Suppressor macrophage (primary cell): ENCODE measurements at places on chromosomes 12 and 14.

DNA sequence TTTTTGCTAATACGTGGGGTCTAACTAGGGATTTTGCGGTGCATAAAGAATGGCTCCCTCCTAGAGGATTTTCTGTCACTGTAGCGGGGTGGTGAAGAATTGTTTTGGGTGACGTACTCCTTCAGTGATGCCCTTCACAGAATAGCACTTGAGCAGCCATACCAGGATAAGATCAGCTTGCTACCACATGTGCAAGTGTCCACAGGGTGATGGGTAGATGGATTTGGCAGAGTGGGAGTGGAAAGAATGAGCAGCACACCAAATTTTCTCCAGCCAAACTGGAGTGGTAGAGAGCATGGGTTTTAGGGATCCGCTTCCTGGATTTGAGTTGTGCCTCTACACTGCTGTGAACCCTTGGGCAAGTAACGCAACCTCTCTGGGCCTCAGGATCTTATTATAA lies 2.3 kb downstream of the TCP11L2 start:
- no peak for DNase-seq

DNA sequence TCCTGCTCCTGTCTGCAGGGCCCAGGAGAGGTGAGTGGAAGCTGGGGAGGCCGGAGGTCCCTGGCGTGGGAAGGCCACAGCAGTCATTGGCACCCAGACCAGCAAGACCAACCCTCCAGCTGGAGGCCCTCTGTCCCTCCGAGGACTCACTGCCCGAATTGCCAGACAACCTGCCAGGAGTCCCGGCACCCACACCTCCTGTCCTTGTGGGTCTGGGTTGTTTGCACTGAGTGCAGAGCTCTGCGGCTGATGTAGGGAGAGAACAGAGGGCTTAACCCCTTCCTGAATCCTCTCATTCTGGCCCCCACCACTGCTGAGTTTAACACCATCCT lies 204.9 kb downstream of the KIF26A start:
- no peak for DNase-seq

- no peak for DNase-seq
These were observed 15.5 kb upstream of the ETNK1 start for GRCh38 chr12:22609501-22609900.

DNA sequence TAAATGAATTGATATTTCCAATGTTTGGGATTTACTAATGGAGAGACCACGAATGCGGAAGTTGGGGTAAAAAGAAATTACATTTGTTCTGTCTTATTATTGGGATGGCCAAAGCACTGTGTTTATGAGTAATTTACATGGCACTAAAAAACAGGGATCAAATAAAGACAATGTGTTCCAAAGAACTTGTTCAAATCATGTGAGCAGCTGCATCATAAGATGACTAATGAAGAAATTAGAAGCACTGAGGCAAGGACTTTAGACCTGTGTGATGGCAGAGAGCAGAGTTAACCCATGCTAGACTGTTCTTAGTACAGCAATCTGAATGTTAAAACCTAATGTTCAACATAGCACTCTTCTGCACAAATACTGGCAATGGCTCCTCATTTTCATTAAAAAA lies 34.3 kb upstream of the DCN start:
- no peak for DNase-seq

DNA sequence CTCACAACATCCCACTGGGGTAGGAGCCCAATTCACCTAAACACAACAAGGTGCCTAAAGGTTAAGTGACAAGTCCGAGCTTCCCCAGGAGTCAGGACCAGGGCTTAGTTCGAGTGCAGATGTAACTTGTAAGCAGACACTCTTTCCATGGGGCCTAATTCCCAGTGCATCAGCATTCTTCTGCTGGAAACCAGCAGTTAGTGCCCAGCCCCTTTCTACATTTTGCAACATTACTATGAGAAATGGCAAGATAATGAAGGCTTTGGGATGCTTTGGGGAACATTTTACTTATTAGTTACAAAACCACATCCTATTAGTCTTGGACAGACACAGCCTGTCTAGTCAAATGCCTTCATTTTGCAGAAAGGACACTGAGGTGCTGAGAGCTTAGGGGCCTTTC lies 179.8 kb downstream of the CALM1 start:
- no peak for DNase-seq

GRCh38 chr14:61113561-61114225 lies 132.6 kb downstream of the SLC38A6 start:
- peak; percentile 60 for DNase-seq

DNA sequence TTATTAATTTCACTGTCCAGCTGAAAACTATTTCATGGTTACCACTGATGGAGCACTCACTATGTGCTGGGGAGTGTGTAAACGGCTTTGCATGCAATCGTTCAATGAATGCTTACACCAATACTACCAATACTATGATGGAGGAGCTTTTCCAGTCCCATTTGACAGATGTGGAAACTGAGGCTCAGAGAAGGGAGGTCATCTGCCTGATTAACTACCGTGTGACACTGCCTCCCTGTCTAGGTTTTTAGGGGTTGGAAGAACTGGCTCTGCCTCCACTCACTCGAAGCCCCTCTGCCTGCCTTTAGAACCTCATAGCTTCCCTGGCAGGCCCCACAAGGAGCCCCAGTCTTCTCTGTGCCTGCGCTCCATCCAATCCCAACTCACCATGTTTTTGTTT lies 11.9 kb downstream of the MSI1 start:
- DNase-seq = no peak

DNA sequence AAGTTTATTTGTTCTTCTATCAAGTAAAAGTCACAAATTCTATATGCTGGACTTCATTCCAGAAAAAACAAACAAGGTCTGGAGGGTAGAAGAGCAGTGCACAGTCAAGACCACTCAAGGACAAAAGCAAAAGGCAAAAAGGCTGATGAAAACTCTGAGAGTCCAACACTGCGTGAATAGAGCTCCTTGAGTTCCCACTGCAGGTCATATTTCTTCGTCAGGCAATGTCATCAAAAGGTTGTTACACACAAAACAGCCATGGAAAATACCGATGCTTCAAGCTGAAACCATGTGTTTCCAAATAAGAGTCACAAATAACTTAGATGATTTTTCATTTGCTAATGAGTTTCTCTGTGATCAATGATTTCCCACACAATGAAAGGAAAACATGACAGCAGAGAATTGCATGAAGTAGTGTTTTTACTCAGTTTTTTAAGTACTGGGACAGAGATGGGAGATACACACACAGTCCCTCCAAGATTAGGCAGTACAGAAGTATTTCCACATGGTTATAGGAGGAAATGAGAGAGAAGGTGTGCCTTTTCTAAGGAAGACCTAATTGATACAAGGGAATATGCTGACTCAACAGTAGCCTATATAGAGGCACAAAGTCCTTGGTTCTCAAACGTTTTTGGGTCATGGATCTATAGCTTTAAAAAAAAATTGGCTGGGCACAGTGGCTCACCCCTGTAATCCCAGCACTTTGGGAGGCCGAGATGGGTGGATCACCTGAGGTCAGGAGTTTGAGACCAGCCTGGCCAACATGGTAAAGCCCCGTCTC lies 177.7 kb downstream of the MED13L start:
- DNase-seq = no peak

GRCh38 chr14:75738192-75738591 lies 77.1 kb downstream of the TTLL5 start:
- no peak for DNase-seq

DNA sequence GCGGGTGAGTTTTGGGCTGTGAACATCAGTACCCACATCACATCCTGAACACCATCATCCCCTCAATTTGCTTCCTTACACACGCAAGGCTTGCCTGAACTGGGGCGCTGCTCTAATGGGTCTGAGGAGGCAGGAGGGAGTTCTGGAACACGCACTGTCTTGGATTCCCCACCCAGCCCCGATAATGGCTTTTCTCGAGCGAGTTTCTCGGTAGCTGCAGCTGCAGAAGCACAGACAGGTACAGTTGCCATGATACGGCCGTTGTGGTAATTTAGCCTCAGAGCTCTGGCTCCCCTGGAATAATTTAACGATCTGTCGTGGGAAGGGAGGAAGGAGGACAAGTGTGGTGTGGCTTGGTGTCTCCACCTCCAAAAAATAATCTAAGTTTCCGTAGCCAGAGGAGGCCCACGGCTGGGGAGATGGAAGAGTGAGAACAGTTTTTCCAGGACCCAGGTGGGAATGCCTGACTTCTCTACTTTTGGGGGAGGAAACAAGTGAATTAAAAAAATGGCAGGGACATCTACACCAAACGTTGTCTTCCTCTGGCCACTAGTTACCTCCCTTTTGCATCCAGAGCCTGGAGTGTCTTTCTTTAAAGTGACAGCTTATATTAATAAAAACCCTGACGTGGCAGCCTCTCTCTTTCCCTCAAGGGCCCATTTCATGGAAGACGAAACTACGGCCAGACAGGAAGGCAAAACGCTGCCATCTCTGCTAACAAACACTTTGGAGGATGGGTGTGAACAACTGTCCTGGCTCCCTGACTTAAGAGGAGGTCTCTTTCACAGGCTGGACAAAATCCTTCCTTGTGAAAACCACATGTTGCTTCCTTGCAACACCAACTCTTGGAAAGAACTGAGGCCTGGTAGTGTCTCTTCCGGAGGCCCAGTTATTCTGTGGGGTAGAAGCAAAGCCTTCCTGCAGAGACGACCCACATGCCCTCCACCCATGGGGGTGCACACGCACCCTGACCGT lies 84.8 kb downstream of the RBM19 start:
- no peak for DNase-seq

GRCh38 chr14:59318908-59319307 lies 130.4 kb downstream of the DAAM1 start:
- no peak for DNase-seq

DNA sequence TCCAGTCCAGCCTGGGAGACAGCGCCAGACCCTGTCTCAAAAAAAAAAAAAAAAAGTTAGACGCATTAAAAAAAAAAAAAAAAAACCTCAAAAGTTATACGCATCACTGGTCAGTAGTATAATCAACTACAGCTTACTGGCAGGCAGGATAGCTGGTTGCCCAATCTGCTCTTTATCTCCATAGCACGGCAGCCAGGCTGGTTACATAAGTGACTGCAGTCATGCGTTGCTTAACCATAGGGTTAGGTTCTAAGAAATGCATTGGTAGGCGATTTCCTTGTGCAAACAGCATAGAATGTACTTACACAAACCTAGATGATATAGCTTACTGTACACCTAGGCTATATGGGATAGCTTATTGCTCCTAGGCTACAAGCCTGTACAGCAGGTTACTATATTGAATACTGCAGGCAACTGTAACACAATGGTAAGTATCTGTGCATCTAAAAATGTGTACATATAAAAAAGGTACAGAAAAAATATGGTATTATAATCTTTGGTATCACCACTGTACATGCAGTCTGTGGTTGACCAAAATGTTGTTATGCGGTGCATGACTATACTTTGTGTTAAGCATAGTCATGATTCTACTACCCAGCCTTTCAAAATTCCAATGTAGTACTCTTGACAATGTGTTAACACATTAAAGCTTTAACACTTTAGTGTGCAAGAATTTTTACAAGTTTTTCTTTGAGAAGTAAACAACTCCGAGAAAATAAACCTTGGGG lies 8.1 kb downstream of the L2HGDH start:
- peak; percentile 89 for DNase-seq

DNA sequence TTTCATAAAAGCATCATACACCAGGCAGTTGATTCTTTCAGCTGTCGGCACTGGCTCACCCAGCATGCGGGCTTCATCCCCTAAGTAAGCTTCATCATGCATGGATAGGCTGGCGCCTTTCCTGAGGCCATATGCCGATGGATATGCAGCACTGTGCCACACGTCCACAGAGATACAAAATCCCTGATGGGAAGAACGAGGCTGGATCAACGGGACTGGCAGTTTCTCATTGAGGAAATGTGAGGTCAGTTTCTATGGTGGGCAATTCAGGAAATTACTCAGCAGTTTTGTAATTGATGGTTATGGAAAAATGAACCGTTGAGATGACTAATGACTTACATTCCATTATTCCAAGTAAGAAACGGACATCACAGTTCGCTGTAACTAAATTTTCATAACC lies 453.8 kb downstream of the TMEM121 start:
- DNase-seq = no peak

GRCh38 chr14:33370426-33370825 lies 431.7 kb downstream of the NPAS3 start:
- DNase-seq = no peak

DNA sequence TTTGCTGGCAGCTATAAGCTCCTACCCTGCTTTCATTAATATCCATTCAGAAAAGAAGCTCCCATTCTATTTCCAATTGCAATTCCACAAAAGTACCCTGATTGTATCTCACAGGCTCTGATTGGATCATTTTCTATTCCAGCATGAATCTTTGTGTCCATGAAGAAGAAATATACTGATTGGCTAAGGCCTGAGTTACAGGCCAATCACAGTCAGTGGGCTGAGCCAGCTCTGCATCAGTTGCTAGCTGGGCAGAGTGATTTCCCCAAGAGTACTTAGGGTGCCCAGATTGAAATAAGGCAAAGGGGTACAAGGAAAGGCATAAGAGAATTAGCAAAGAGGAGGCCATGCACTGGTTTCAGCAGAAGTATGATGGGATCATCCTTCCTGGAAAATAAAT lies 14.4 kb downstream of the ART4 start:
- no peak for DNase-seq

DNA sequence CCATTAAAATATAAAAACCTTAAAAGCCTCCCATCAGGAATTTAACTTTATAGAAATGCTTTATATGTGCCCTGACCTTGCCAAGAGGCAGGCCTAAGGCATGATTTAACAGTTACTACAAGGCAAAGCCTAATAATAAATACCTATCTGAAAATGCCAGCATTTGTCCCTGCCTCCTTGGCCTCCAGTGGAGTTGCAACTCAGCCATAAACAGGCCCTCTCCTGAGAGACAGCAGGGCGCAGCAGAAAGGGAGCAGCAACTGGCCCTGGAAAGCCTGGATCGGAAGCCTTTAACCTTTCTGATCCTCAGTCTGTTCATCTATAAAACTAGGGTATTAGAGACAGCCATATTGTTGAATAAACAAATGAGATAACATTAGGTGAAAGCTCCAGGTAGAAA lies 324.4 kb downstream of the PAWR start:
- DNase-seq = no peak

DNA sequence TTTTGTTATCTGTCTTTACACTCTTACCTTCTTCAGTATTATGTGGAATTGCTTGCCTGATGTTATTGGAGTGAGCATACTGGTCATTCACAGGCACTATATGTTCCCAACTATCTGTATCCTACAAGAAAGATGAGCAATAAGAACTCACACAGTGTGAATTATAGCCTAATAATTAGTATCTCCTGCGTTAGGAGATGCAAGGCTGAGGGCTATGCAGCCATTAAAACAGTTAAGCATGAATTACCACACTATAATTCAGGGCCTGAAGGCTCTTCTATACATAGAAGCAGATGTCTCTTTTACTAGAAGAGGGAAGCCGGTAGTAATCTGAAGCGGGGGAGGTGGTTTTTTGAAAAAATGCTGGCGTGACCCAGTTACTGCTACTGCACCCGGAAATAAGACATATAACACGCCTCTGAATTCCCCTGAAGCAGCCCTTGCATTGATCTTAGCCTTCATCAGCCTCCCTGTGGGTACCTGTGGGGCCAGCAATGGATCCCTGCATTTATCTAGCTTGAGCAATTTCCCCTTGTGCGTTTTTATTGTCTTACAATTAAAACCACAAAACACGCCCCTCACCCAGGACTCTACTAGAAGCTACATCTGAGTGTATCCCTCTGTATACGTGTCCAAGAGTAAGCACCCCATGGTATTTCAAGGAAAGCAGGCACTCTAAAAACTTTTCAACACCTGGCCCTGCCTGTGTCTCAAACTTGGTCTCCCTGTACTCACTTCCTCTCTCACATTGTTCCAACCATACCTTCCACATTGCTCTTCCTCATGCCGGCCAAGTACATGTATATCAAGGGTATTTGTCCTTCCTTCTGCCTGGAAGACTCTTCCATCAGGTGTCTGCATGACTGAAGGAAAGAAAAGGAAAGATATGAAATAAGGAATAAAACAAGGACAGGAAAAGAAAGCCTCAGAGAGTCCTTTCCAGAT lies 210.9 kb upstream of the ARID2 start:
- DNase-seq = peak; percentile 49
